Urinary bladder (tissue), 4 donors: ENCODE measurements at places on chromosomes 4 and X. TPM values are rescaled to one million over a fixed set of nuclear protein-coding genes. Genes with fewer than 3 reads are reported as not detected.

- DNase-seq = no peak
These were observed 78.5 kb upstream of the DDIT4L start for GRCh38 chr4:100268789-100269188.

The KCTD8 gene
- polyA plus RNA-seq = 0.13 TPM

The PNCK gene
- polyA plus RNA-seq = 73.7 TPM

- no peak for DNase-seq
These were observed 282.5 kb upstream of the FAT1 start for GRCh38 chr4:187006189-187006618.

DNA sequence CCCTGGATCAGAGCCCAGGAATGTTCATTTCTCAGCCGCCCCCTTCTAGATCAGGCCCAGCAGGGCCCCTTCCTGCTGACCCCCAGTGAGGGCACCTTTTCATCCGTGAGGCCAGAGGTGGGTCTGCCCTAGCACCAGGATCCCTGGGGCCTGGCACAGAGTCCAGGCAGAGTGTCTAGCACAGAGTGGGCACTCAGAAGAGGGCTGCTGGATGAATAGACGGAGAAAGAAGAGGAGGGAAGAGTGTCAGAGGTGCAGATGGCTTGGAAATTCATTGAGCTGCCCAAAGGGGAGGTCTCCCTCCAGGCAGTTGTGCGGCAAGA lies 106.5 kb downstream of the CPZ start:
- no peak for DNase-seq

DNA sequence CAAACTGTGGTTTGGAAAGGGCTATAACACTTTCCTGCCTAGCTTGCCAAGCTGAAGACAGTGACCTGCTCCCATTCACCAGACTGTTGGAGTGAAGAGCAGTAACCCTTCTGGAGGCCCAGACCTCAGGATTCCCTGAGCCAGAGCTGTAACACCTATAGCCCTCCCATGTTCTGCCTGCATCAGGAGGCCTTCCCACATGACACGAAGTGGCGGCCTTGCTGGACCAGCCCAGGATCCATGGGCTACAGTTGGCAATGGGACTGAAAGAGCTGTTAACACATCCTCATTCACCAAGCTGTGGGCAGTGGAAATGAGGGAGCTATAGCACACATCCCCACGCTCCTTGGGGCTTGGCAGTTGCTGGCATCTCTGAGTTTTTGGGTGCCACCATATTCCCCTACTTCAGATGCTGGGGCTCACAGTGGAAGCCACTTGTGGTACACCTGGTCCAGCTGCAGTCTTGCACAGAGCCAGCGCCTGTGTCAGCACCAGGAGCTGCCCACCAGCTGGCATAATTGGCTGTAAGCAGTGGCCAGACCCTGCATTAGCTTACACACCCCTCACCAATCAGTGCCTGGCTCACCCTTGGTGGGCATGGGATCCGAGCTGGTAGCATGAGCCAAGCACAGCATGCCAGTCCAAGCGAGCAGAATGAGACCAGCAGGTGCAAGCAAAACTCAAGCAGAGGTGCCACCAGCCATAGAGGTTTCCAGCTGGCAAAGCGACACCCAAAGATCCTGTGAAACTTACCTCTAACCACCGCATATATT lies 1029.3 kb downstream of the TECRL start:
- DNase-seq = no peak

DNA sequence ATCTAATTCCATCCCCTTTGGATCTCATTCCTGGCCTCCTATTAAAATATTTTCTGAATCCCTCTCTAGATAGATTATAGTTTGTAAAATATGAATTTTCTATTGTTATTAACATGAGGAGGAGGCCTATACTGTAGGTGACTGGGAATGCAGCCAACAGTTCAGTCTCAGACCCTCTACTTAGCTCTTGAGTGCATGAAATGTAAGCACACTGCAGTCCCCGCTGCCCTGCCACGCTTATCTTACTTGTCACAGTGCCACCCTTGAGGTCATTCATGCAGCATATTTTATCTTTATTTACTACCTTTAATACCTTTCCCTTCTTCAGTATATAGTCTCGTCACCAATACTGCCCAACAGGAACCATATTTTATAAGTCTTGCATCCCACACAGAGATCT lies 151.0 kb downstream of the CAMK2D start:
- DNase-seq = no peak

DNA sequence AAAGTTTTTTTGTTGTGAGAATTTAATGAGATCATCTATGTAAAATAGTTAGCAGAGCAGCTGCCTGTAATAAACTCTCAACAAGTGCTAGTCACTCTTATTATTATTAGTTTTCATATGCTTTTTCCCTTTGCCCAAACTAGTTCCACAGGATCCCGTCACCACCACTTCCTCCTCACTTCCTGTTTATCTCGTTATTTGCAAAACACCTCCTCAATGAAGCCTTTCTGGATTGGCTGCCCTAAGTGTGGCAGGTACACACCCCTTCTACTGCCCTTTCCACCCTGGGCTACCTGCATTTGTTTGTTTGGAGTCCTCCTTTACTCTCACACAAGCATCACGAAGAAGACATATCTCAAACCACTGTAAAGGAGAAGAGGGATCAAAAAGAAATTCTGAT lies 54.4 kb upstream of the KLF3 start:
- no peak for DNase-seq

The CXorf65 gene
- not detected for polyA plus RNA-seq

The CLDN2 gene
- not detected for polyA plus RNA-seq

DNA sequence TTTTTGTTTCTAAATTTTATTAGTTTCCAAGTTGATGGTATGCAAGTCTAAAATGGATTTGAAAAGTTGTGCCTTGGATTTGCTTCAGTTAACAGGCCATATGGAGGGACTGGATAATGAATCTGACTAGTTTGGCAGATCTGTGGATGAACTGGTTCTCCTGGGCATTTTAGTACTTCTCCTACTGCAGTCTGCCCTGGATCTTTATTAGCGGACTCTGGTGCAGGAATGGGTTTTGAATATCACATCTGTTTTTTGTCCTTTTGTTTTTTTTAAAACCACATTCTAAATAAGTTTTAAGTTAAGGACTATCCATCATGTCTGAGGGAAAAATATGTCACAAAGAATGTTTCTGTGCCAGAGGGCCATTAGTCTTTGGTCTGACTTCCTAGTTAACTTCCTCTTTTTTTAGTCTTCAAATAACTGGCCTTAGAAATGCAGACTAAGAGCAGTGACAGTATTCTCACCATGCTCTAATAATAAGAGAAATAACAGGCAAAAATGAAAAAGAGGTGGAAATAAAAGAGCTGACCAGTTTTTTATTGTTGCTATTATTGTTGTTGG lies 13.9 kb upstream of the DCK start:
- DNase-seq = no peak

GRCh38 chr4:128844931-128845330 lies 35.4 kb downstream of the JADE1 start:
- DNase-seq = no peak

DNA sequence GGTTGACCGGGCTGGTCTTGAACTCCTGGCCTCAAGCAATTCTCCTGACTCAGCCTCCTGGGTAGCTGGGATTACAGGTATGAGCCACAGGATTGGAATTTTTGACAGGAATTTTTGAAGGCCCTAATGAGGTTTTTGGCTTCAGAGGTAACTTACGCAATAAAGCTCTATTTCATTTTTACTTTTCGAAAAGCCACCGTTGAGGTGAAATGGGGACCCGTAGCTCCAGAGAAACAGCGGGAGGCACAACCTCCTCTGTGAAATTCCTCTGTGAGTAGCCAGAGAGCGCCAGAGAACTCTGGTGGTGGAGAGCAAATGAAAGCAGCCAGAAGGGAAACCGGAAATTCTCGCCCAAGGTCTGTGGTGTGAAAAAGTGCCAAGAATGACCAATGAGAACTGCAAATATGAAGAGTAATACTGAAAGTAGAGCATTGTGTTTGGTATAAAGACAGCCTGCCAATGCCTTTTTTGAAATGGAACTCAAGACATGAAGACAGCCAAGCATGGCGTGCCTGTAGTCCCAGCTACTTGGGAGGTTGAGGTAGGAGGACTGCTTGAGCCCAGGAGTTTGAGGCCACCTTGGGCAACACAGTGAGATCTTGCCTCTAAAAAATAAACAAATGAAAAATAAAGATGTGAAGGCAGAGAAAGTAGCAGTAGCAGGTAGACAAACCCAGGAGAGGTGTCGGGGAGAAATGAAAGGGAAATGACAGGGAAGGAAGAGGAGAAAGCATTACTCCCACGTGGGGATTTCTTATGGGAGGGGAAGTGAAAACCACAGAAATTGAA lies 33.0 kb upstream of the TMEM131L start:
- DNase-seq = no peak

The TMPRSS11E gene
- 2.2 TPM for polyA plus RNA-seq

DNA sequence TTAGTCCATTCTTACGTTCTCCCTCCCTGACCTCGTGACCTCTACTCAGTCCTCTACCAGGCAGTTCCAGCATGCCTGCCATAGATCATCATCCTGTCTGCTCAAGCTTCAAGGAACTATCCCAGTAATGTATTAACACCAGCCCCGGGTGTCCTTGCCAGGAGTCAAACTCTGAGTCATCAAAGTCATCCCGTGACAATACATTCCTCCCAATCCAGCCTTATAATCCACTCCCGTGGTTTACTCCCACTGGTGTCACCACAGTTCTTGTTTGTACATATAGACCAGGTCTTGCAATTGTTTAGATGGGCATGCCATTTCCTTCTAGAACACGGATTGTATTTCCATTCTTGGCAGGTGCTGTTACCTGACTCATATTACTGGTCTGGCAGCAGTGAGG lies 68.7 kb upstream of the TAB3 start:
- no peak for DNase-seq

- no peak for DNase-seq
These were observed 135.5 kb downstream of the REPS2 start for GRCh38 chrX:17081968-17082367.

The KIT gene
- polyA plus RNA-seq = 11.7 TPM

The HSFX2 gene
- 1.3 TPM for polyA plus RNA-seq

DNA sequence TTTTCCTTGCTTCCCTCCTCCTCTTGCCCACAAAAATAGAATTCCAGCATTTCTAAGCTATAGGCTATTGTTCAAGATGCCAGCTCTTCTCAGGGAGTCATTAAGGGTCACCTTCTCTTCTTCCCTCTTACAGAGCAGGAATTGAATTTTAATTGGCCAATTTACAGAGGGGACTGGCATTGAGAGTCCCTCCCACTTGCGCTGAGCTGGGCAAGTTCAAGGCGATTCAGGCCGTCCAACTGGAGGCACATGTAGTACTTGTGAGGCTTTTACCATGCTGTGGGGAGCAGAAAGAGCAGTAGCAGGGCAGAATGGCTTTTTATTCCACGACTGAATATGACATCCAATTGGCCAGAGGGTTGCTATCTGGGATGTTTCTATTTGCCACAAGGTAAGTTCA lies 181.9 kb downstream of the SOWAHB start:
- DNase-seq = no peak

DNA sequence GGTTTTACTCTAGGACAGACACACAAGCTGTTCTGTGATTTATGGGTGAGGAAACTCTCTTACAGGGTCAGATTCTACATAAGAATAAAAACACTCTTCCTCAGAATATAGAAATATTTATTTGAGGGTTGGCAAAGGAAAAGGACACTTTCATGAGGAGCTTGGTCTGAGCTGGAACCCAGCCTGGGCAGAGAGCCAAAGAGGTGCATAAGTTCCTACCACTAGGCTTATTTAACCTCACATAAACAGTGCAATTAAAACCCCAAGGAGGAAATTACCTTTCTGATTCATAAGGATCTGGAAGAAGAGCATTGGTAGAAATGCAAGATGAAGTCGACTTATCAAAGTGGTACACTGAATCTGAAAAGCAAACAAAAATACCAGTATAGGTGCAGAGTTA lies 32.9 kb downstream of the SETD7 start:
- DNase-seq = no peak

DNA sequence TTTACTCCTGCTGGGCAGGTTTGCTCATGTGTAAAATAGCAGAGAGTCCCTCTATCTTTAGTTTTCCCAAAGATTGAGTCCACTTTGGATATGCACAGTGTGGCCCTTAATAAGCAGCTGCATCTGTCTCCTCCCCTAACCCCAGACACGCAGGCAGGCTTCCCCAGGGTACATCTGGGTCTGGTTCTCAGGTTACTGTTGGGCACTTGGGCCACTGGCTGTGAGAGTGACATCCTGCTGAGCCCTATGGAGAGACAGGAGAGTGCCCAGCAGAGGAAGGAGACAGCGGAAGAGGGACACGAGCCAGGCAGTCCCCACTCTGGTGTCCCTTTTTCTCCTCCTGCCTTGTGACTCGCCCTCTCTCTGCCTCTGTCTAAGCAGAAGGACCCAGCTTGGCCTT lies 16.0 kb downstream of the XK start:
- DNase-seq = no peak

- no peak for DNase-seq
These were observed 1.6 kb downstream of the KDM6A start for GRCh38 chrX:44874420-44875184.

DNA sequence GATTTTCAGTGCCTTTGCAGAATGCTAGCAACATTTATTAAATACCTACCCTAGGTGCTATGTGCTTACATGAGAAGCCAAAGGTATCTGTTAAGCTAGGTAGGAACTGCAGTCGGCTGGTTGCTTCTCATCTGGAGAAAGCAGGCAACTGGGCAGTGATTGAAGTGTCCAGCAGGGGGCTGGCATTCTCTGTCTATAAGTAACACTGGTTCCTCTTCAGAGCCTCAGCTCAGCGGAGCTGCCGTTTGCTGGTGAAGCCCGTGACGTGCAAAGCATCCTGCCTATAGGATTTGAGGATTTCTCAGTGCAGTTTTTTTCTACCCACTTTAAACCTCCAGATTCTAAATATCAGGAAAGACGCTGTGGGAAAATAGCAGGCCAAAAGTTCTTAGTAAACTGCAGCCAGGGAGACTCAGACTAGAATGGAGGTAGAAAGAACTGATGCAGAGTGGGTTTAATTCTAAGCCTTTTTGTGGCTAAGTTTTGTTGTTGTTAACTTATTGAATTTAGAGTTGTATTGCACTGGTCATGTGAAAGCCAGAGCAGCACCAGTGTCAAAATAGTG lies at the start of gene GRPR:
TSS of gene GRPR (plus strand) at position 344 of the 565 bp plus-strand sequence. CDS start 389 bp downstream, outside the sequence.
- DNase-seq = peak; percentile 39

GRCh38 chr4:30912098-30912714 lies 192.0 kb downstream of the PCDH7 start:
- no peak for DNase-seq

DNA sequence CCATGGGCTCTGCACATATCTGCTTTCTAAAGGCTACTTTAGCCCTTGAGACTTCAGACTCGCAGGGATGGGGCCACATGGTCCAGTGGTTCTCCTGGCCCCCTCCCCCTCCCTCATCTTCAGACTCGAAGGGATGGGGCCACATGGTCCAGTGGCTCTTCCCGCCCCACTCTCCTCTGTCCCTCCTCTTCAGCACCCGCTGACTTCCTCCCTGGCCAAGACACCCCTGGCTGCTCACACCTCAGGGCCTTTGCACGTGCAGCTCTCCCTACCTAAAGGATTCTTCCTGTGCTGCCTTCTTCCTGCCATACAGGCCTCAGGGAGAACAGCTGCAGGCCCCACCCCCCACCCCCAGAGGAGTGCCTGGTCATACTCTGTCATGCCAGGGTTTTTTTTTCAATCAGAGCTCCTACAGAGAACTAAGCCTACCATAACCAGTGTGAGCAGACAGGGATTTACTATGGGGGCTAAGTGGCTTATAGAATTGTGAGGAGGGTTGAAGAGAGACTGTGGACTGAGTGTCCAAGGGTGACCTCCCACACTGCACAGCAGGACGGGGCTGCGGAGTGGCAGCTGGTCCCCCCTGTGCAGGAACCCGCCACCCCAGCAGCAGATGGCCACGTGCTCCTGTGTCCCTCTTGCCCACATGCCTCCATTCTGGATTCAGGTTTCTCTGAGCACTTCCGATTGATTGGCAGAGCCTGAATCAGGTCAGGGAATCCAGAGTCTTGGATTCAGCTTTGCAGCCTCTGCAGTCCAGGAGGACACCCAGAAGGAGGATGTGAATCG lies 6.1 kb upstream of the SPON2 start:
- DNase-seq = no peak

- no peak for DNase-seq
These were observed at the start of gene NPFFR2 for GRCh38 chr4:72031868-72032608. TSS of gene NPFFR2 (plus strand) at chr4:72032000. CDS start at chr4:72128592, 96,592 bp downstream.
